ENCODE measurements at places on chromosomes 6 and 20.

- DNase-seq = no peak
Observed at GRCh38 chr20:60144974-60145527, 186.8 kb downstream of the CDH26 start.

DNA sequence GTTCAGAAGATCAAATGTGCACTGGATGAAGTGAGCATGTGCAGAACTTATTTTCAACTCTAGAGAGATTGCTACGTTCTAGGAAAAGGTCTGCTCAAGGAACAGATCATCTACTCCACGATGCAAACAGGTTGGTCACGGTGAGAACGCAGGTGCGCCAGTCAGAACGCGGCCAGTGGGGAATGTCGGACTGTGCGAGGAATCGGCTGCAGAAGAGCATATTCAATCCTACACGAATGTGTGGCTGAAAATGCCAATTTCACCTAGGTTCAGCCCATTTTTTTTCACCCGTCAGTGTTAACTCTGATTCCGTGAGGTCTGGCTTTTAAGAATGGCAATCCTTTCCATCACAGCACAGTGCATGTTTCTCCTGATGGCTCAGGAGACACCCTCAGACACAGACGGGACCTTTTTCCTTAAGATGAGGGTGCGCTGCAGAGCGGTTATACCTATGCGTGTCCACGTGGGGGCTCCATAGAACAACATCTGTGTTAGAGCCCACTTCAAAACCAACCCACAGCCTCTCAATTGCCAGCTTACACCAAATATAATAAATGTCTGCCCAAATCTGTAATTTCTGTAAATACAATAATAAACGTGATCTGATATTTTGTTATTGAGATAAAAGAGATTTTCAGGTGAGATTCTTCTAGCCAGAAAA lies 250.4 kb downstream of the FOXA2 start:
- no peak for DNase-seq

GRCh38 chr20:14418376-14418775 lies 81.0 kb upstream of the FLRT3 start:
- no peak for DNase-seq

DNA sequence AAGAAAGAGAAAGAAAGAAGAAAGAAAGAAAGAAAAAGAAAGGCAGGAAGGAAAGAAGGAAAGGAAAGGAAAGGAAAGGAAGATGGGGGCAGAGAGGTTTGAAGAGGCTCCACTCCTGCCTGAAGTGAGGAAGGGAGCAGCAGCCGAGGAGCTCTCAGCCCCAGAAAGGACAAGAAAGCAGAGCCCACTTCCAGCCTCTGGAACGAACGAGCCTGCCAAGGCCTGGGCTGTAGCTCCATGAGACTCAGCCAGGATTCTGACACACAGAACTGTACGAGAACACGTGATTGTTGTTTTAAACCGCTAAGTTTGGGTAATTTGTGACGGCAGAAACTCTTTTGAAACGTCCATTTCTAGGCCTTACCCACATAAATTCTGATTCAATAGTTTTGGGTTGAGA lies 69.5 kb downstream of the TTLL2 start:
- no peak for DNase-seq

DNA sequence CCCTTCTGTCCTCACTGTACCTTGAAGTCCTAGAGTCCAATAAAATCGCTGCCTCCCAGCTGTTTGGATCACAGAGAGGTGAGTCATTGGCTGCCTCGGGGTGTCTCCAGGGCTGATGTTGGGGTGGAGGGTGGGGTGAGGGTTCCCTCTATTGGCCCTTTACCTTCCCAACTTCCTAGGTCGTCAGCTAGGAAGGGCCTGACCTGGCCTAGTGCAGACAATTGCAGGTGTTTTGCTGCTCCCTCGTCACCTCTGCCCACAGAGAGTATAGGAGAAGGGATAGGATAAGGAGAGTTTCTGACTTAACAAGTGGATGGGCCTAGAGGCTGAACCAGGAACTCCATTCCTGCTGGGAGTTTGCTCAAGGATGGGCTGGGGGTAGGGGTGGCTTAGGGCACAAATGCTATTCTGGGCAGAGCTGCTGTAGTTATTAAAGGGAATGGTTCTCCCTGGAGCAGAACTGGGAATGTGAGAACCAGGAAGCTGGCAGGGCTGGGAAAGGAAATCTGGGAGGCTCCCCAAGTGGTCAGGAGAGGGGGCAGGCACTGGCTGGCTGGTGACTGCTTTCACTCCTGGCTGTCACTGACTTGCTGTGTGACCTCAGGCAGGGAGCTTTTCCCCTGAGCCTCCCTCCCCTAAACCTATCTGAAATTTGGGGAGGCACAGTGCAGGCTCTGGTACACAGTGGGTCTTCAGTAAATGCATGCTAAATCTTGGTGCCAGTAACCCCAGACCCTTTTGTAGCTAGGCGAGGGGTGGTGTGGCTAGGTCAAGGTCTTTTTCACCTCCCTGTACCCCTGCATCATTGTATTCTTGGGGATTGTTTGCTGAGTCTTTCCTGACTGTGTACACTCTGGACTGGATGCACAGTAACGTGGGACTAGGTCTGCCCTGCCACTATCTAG lies 1.5 kb downstream of the TP53INP2 start:
- no peak for DNase-seq
